ENCODE measurements at places on chromosomes 11 and 22. TPM values are rescaled to one million over a fixed set of nuclear protein-coding genes. Genes with fewer than 3 reads are reported as not detected.

DNA sequence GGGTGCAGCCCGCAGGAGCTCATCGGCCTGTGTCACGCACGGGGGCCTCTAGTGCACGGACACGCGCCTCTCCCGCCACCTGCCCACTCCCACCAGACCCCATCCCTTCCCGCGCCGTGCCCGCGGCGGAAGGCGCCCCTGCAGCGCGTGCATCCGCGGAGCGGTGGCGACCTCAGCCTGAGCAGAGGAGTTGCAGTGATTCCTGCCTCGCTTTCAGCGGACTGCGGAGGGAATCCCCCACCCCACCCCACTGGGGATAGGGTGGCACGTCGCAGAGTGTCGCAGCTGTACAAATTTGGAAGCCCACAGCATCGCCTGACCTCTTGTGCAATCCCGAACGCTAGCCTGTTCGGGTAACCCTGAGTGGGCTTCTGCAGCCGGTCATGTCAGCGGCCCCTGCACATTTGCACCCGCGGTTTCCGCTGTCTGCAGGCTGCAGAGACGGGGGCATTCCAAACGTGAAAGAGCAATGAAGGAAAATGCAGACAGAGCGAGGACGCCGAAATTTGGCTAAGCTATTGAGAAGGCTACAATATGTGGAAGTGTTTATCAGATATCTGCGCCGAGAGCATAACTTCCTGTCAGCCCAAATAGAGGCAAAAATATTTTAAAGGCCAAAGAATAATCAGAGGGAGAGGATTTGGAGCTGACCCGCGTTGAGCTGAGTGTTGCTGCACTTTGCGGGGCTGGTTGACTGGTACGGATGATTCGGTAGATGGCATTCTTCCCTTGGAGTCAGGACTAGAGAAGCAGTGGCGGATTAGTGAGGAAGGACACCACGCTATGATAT, 617 bp upstream of the ARHGAP20 start:
- no peak for DNase-seq

DNA sequence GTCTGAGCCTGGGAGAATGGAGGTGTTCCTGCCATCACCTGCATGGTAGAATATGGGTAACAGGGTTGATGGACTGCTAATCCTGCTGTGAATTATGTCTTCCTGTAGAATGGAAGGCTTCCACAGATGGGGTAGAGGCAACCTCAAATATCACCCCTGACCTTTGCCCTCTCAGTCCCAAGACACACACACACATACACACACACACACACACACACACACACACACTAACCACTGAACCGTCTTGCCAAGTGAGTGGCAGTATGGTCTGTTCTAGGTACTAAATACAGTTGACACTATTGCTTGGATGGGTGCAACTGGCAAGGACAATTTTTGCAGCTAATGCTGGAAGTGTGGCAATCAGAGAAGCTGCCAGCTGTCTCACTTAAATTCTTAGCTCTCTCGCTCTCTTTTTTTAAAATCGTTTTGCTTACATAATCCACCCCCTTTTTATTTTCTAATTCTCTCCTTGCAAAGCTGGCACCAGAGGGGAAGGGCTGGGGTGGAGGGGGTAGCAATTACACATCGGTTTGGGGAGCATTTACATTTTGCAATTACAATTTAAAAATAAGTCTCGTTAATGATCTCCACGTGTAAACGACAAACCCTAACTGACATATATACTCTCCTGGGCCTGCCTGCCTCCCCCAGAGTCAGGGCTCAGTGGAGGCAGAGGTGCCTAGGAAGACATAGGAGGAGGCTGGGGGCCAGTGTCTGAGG, 162.6 kb downstream of the FEZ1 start:
- DNase-seq: no peak

DNA sequence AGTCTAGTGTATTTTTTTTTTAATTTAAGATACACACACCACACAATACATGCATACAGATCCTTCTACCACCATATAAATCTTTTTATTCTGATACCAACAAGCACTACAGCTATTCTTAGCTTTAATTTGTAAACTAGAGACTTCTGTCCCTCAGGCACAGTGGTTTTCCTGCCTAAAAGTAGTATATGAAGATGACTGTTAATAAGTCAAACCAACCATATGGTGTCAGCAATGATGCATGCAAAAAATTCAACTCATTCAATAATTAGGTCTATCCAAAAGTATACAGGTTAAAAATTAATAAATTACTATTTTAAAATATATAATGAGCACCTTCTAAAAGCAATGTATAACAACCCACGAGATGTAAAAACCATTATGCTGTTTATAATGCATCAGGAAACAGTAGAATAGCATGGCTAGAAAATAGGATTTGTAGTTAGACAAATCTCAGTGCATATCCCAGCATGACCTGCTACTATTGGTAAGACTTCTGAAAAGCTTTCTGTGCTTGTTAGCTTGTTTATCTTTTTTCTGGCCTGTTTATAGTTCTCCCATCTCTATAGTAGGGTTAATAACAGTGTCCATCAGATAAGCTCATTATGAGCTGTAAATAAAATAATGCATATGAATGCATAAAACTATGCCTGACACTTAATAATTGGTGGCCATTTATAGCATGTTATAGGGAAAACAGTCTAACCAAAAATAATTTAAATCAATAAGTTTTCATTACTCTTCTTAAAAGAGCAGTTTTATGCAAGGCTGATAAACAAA, 10.2 kb downstream of the RAB38 start:
- DNase-seq: no peak

Gene THYN1
- total RNA-seq: 36.0 TPM

- DNase-seq: no peak
Measured at GRCh38 chr11:132549561-132549960, 982.7 kb downstream of the OPCML start.

DNA sequence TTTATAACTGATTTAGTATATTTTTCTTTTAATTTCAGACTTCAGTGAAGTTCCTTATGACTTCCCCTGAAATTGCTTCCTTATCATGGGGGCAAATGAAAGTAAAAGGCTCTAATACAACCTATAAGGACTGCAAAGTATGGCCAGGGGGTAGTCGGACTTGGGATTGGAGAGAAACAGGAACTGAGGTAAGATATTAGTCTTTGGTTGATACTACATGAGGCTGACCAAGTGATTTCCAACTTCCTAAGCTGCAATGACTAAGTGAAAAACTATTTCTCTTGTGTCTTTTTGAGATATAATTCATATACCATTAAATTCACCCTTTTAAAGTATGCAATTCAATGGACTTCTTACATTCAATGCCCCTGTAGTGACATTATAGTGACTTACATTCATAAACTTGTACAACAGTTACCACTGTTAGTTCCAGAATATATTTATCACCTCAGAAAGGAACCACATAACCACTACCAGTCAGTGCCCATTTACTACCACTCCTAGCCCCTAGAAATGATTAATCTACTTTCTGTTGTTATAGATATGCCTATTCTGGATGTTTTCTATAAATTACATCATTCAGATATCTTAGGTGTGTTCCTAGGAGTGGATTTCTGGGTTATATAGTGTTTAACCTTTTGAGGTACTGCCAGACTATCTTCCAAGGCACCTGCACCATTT, 21.6 kb downstream of the AAMDC start:
- no peak for DNase-seq

GRCh38 chr11:942823-943222, 17.2 kb downstream of the AP2A2 start:
- DNase-seq: no peak

DNA sequence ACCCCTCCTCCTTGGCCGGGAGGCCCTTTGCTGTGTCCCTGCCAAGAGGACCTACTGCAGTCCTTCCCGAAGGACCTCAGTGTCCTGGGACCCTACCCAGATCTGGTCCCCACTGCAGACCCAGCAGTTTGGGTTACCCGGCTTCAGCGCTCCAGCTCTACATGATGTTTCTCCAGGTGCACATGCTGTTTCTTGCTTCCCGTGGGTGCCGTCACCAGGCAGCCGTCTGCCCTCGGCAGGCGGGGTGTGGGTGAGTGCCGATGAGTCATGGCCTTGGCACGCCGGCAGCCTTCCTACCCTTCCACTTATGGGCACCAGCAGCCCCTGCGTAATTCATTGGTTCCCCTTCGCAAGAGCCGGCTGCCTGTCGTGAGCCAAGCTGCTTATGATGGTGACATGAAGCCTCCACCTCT, 101.8 kb downstream of the BCR start:
- DNase-seq: peak; percentile 36

Gene P2RX6
- 1.6 TPM for total RNA-seq

DNA sequence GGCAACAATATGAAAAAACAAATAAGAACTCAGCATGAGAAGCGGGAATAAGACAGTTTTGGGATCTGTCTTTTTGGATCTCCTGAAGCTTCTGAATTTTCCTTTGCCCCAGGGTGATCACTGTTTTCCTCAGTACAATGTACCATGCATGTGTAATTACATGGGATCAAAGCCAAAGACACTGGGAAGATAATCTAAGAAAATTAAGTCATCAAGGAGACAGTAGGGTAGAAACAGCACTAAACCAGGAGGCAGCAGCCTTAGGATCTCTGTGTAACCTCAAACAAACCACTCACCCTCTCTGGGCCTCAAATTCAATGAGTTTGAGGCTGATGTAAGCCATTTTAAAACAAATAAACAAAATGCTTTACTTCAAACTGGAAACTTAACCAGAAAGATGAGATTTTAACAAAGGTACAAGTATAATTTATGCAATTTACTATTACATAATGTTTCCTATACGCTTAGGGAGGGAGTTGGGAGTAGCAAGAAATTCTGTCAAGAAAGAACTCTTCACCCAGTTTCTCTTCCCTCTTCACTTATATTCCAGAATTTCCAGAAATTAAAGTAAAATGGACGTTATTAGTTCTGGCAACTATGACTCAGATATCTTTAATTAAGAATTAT, 77.0 kb downstream of the RAB30 start:
- peak; percentile 20 for DNase-seq

- no peak for DNase-seq
Measured at GRCh38 chr22:27507111-27507611, 294.4 kb downstream of the MN1 start.

- DNase-seq: no peak
Measured at GRCh38 chr22:46003271-46004091, 26.5 kb upstream of the WNT7B start.

GRCh38 chr11:75968021-75968625, 153.1 kb downstream of the UVRAG start:
- DNase-seq: no peak

DNA sequence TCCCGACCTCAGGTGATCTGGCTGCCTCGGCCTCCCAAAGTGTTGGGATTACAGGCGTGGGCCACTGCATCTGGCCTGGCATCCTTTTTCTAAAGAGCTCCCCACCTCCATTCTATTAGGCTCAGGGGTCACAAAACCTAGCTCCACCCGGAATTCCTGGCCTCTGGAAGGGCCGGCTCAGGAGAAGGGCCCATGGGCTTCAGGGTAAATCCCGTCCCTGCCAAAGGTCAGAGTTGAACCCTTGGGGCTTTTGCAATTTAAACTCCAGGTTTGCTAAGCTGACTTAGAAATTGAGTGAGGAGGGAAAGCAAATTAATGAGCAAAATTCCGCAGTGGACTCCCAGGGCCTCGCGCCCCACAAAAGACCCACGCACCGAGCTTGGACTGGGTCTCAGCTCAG, 48.3 kb downstream of the RPS6KA4 start:
- DNase-seq: no peak

GRCh38 chr11:33704240-33705002, 3.8 kb upstream of the C11orf91 start:
- no peak for DNase-seq

DNA sequence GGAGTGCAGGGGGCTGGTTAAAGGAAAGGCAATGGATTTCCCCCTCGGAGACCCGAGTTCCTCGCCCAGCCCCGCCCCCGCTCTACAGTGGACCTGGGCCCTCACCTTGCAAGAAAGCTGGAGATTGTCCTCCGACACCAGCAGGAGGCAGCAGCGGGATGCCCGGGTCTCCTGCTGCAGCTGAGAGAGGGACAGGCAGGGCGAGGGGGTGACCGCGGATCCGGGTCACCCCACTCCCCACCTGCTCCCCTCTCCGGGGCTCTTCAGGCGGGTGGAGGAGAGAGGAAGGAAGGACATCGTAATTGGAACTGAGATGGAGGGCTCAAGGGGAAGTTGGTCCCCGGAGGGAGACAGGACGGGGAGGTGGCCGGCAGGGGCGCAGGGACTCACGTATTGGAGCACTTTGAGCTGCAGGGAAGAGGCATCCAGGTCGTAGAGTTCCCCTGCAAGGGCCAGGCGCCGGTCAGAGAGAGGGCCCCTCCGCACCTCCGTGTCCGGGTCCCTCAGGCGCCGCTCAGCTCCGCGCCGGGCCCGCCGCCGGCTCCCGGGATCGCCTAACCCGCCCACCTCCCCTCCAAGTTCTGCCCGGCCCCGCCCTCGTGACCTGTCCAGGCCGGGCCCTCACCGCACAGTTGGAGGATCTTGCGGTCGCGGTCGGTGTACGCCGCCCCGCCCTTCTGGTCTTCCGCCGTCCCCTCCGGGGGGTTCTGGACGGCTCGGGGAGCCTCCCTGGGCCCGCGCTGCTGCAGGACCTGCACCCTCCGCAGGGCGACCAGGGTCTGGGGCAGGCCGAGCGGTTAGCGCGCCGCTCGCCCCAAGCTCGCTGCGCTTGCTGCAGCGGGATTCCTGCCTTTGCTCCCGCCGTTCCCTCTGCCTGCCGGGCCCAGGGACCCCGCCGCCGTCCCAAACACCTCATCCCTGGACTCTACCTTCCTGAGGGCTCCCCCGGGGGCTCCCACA, 84.1 kb downstream of the PDE2A start:
- no peak for DNase-seq

Gene OR51B4
- total RNA-seq: not detected

GRCh38 chr11:800473-800872, 2.4 kb upstream of the SLC25A22 start:
- DNase-seq: no peak

DNA sequence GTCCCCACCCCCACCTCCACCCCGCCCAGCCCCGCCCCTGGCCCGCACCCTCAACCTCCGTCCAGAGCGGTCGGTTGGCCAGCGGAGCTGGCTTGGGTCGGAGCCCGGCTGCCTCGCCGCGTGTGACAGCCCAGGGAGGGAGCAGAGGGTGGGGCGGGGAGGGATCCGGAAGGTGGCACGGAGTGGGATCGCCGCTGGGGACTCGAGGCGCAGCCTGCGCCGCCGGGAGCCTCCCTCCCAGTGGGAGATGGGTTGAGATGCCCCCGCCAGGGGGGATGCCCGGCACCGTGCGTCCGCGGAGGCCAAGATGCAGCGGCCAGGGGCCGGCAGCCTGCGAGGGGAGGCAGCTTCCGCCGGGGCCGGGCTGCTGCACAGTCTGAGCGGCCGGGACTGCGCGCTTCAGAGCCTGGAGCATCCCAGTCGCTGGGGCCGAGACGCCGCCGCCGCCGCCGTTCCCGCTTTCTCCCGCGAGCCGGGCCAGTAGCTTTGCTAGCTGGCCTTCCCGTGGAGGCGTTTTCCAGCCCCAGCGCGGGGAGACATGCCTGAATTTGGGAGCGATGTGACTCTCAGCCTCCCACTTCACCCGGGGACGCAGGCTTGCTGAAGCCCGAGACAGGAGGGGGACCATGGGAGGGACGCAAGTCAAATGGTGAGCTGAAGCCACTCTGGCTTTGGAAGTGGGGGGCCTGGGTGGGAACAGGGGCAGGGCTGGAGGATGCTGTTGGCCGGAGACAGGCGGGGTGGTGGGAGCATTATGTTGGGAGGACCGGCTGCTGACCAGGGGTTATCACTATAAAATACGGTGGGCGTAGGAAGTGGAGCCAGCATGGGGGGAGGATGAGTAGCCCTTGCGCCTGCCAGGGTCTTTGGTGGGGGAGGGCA, 40.2 kb downstream of the DIXDC1 start:
- DNase-seq: peak; percentile 26

Gene KDM4E
- not detected for total RNA-seq

- no peak for DNase-seq
Measured at GRCh38 chr22:40476341-40476740, 105.9 kb downstream of the SGSM3 start.

All from HFFc6 (cell line).